ENCODE measurements at places on chromosomes 12 and 14. TPM values are rescaled to one million over a fixed set of nuclear protein-coding genes. Genes with fewer than 3 reads are reported as not detected.
A peak's percentile ranks its signal among the peaks of the same experiment; 100 is the strongest.

GRCh38 chr12:106301611-106302321 lies 767 bp upstream of the TCP11L2 start:
- ATAC-seq, result peak; percentile 17

- peak; percentile 26 for ATAC-seq
These were observed 30.6 kb upstream of the KICS2 start for GRCh38 chr12:64252681-64253080.

- ATAC-seq, result no peak
These were observed 201.0 kb downstream of the GXYLT1 start for GRCh38 chr12:41943671-41944070.

GRCh38 chr12:118102070-118102469 lies 1.7 kb downstream of the VSIG10 start:
- ATAC-seq, result no peak

The ANKS1B gene
- total RNA-seq, result 11.8 TPM

The MGP gene
- total RNA-seq, result 0.50 TPM

Data from motor neuron (in vitro differentiated cells).